T-cell (primary cell): ENCODE measurements at places on chromosomes 5 and 9. TPM values are rescaled to one million over a fixed set of nuclear protein-coding genes. Genes with fewer than 3 reads are reported as not detected.

GRCh38 chr5:55454282-55454681 is 80.5 kb downstream of the PLPP1 start:
- no peak for DNase-seq

Gene C7
- total RNA-seq = not detected

DNA sequence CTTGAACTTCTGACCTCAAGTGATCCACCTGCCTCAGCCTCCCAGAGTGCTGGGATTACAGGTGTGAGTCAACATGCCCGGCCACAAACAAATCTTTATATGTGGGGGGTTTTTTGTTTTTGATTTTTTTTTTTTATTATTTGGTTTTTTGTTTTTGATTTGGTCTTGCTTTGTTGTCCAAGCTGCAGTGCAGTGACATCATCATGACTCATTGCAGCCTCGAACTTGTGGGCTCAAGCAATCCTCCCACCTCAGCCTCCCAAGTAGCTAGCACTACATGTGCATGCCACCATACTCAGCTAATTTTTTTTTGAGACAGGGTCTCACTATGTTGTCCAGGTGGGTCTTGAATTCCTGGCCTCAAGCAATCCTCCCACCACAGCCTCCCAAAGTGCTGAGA is 42.4 kb downstream of the ALDH7A1 start:
- no peak for DNase-seq

GRCh38 chr9:133606708-133607025 is 2.5 kb downstream of the FAM163B start:
- no peak for DNase-seq

Gene SIT1
- total RNA-seq = 51.9 TPM
